Kidney glomerular epithelial cell (primary cell): ENCODE measurements at places on chromosomes 12 and 14.

GRCh38 chr14:65229748-65230728 is 127.7 kb upstream of the MAX start:
- DNase-seq: peak; percentile 52

- no peak for DNase-seq
These were observed 72.9 kb upstream of the ELK3 start for GRCh38 chr12:96121271-96121711.

DNA sequence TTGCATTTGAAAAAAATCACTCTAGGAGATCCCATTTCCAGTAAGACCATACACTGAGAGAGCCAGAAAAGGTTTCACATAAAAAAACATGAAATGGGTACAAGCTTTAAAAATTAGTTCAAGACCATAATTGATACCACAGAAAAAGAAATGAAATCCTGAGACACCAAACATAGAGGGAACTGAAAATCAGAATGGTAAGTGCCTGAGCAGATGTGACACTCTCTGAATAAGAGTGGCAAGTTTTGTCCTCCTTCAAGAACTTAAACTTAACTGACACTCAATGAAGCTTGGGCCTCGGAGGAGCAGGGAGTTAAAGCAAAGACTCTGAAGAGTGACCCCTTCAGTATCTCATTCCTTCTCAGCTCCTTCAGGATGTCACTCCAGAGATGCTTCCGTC is 23.2 kb upstream of the PTGDR start:
- no peak for DNase-seq

- DNase-seq: peak; percentile 20
These were observed 184.7 kb upstream of the DCN start for GRCh38 chr12:91367234-91367849.

DNA sequence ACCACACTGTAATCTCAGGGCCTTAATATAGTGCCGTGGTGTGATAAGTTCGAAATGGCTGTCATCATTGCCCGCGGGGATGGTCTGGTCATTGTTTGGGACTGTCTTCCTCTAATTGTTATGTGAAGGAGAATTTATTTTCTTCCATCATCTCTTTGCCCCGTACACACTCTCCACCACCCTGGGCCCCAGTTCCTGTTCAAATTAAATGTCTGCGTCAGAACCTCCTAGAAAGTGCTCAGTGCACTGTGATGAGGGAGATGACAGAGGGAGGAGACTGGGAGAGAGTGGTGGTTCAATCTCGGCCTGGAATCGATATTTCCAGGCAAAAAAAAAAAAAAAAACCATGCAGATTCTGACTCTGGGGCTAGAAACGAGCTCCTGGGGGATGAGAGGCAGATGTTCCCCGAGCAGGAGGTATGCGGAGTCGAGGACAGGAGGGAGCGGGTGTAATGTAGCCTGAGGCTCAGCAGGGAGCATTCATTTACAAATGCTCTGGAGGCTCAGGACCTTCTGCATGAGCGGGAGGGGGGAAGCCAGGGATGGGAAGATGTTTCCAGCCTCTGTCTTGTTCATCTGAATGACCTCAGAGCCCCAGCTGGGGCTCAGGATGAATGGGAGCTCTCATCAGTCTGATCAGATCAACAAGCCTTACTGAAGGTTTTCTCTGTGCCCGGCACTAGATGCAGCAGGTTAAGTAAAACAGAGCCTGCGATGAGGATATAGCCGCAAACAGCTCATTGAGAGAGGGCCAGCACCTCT is 219.5 kb downstream of the TBX5 start:
- DNase-seq: no peak

- DNase-seq: no peak
These were observed 65.6 kb downstream of the NTF3 start for GRCh38 chr12:5497329-5498053.

DNA sequence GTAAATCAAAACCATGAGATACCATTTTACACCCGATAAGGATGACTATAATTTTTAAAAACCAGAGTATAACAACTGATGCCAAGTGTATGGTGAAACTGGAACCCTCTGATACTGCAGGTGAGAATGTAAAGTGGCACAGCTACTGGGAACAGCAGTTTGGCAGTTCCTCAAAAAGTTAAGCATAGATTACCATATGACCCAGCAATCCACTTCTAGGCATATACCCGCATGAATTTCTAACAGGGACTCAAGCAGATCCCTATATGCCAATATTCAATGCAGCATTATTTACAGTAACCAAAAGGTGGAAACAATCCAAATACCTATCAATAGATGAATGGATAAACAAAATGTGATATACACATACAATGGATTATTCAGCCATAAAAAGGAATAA is 57.4 kb downstream of the BAZ1A start:
- no peak for DNase-seq

DNA sequence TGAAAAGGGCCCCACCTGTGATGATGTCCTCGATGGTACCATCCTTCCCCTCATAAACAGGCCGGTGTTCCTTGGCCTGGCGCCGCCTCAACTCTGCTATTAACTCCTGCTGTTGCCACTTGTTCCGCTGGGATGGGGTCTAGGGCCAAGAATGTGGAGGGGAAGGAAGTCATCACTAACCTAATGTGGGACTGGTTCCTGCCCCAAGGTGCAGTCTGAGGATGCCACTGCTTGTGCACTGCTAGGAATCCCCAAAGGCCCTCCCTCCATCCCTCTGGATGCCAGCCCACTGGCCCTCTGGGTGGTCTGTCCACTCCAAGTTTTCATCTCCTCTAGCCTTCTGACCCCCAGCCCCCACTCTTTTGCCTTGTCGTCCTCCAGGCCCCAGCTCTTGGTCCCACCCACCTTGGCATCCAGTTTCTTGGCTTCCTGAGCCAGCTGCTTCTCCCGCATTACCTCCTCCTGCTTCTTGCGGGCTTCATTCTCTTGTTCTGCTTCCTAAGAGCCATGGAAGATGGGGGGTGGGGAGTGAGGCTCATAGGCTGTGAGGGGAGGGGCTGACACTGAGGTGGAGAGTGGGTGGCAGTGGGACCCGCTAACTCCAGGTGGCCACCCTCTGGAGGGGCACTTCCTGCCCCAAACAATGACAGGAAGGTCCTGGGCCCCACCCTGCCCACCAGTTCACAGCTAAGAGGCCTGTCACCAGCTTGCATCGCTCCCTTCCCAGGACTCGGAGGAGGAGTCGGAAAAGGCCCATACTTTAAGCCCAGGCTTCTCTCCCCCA is 23.7 kb downstream of the PRPF40B start:
- no peak for DNase-seq

GRCh38 chr12:51868821-51869495 is 18.9 kb upstream of the ANKRD33 start:
- DNase-seq: no peak

- DNase-seq: no peak
These were observed 6.7 kb downstream of the TRMT5 start for GRCh38 chr14:60974090-60974651.

- no peak for DNase-seq
These were observed 209.0 kb downstream of the TMTC3 start for GRCh38 chr12:88351146-88351545.

- no peak for DNase-seq
These were observed 37.2 kb upstream of the TDRD9 start for GRCh38 chr14:103890821-103891666.

DNA sequence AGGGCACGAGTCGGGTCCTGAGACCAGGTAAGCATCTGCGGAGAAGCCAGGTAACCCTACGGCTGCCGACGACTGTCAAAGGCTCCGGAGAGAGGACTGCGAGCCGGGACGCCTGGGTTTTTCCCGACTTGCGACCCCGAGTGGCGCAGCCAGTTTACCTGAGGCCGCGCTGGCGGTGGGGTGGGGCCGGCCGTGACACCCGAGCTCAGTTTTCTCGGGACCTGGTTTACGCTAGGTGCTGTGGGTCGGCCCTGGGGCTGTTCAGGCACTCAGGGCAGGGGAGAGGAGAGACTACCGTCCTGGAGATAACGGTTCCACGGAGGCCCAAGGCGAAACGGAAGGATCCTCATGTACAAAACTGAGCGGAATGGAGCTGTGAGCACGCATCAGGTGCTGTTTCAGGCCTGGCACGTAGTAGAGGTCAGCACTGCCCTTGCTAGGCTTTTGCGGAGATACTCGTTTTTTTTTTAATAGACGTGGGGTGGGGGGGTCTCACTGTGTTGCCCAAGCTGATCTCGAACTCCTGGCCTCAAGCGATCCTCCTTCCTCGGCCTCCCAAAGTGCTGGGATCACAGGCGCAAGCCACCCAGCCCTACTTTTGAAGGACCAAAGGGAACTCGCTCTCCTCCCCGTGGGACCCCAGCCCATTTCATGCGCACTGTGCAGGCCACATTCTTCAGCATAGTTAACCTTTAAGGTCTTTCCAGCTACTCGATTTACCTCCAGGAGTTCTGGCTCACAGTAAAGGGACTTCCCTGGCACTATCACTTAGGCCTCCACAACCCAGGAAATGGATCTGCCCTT is 471 bp downstream of the MTRFR start:
- DNase-seq: no peak

- DNase-seq: peak; percentile 63
These were observed 1.7 kb downstream of the PPM1H start for GRCh38 chr12:62933220-62933601.

DNA sequence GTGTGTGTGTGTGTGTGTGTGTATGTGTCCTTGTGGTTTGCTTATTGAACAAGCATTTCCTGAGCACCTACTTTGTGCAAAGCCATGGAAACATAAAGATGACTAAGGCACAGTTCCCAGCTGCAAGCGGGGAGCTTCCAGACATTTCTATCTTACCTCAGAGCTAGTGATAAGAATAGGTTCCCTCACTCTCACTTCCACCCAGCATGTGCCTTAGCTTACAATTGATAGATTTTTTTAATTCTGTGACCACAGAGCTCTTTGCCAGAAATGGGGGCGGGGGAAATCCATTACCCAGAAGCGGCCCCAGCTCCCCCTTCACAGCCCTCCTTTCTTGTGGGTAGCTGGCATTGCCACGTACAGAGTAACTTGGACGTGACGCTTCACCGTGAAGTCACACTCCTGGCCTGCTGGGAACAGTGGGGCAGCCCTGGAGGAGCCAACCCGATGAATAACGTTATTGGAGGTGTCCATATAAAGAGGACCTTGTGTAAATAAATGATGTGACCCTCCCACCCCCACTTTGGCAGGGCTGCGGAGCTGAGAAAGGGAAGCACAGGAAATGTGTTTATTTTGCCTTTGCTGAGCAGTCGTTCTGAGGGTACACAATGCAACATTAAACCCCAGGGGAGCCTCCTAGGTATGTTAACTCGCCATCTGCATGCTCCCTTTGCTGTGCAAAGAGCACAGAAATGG is 238.9 kb downstream of the CHST11 start:
- no peak for DNase-seq

- no peak for DNase-seq
These were observed 19.9 kb upstream of the BDKRB2 start for GRCh38 chr14:96184737-96185136.

DNA sequence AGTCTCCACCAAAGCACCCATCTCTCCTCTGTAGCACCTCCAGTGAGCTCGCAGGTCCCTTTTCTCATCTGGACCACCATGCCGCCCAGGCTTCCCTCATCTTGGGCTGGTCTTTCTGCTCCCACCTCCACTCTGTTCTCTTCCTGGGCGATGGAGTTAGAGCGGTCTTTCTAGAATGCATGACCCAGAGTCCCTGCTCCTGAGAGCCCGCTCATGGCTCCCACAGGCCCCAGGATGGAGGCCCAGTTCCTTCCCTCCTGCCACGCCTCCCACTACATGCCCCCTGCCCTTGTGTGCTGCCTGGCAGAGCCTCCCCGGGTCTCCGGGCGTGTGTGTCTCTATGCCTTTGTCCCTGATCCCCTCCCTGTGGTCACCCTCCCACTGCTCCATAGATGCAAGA is 100.7 kb upstream of the RTL1 start:
- DNase-seq: no peak
